Stimulated activated CD4-positive, alpha-beta T cell treated with anti-CD3 and anti-CD28 coated beads, Interleukin-1b, Interleukin-23, amount 100 ng/mL, for 1 hour (primary cell): ENCODE measurements at places on chromosomes 5 and 9.

DNA sequence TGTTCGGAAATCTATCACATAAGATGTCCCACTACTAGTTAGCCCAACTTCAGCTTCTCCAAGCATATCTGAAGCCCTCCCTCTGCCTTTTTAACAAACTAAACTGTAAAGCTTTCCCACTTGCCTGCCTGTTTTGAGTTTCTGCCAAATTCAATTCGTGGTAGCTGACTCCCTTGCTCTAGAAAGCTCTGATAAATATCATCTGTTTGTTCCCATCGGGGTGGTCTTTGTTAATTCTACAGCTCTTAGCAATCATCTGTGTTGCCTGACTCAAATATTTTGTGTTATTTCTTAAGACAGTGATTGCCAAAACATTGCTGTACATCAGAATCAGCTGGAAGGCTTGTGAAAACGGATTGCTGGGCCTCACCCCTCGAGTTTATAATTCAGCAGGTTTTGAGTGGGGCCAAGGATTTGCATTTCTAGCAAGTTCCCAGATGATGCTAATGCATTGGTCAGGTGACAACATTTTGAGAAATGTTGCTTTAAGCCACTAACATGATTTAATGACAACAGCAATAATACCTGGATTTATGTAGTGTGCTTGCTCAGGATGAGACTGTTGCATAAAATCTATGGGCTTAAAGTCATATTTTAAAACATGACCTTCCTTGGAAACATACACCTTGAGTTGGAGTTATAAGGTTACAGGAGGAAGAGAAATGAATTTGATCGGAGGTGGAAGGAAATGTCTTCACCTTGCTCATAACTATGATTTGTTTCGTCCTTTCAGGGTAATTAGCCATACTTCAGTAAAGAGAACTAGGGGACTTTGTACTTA is 631.9 kb downstream of the PSAT1 start:
- no peak for DNase-seq

GRCh38 chr5:124795829-124796228 is 49.4 kb upstream of the ZNF608 start:
- no peak for DNase-seq

DNA sequence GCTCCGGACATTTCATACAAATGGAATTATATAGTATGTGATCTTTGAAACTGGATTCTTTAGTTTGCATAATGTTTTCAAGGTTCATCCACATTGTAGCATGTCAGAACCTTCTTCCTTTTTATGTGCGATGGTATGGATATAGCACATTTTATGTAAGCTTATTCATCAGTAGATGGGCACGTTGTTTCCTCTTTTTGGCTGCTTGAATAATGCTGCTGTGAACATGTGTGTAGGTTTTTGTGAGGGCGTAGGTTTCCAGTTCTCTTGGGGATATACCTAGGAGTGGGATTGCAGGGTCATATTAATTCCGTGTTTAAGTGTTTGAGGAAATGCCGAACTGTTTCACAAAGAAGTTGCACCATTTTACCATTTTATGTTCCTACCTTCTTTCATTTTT is 187.8 kb downstream of the NR3C1 start:
- DNase-seq = no peak

GRCh38 chr5:13378091-13378490 is 566.4 kb downstream of the DNAH5 start:
- no peak for DNase-seq

GRCh38 chr9:87102126-87102525 is 154.8 kb upstream of the GAS1 start:
- no peak for DNase-seq

DNA sequence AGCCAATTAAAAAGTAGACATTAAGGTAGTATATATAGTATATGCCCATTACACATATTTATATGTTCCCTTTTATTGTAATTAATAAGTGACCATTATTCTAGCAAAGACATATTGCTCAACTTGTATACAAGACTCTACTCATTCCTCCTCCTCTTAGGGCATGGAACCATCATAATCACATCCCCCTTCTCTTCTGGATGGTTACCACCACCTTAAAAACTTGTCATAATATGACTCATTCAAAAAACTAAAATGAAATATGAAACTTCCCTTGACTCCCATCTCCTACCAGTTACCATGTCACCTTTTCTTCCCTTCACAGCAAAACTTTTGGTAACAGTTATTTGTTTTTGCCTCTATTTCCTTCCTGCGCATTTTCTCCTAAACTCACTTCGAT is 438.7 kb downstream of the KDM4C start:
- DNase-seq = no peak

DNA sequence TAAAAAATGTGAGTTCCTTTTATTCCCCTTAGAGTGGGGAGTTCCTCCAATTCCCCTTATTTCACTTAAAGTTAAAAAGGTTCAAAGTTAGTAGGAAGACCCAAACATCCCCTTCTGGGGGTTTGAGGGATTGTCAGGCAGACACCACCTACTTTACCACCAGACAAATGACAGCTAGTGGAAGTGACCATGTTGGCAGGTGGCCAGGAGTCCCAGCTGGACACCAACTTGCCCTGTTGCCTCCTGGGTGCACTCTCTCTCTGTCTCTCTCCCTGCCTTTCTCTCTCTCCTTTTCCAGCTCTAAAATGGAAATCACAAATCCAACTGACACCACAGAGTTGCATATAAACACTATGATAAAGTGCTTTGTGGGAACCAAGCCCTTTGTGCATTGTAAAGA is 307.7 kb upstream of the TLE4 start:
- DNase-seq = no peak

- DNase-seq = no peak
Measured at GRCh38 chr9:16626577-16627130, 243.8 kb downstream of the BNC2 start.

DNA sequence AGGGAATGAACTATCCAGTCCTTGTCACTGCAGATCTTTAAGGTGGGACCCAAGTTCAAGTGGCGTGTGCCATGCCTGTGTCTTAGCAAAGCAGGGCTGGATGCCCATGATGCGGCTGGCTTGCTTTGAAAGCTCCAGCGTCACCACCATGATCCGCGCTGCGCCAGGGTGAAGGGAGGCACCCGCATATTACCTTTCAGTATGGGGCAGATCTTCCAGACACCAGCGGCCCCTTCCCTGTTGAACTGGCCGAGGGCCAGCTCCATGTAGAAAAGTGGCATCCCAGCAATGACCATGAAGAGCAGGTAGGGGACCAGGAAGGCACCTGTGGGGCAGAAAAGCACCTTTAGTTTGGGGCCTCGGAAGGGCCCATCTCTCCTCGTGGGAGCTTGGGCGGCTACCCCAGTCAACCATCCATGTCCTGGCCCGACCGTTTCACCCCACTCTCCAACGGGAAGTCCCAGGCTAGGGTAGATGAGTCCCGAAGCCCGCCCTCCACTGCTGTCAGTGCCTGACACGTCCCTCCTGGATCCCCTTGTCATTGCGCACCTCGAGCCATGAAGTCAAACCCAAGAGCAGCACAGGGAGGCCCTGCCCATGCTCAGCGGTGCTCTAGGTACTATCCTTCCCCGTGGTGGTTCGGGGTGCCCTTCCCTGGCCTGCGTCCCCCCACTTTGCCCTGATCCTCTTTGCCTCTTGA is 3.9 kb downstream of the SLC6A3 start:
- no peak for DNase-seq

GRCh38 chr9:137077010-137077747 is at the start of gene UAP1L1:
Gene UAP1L1 (plus strand): TSS chr9:137077517. CDS start chr9:137077533, 16 bp downstream.
- no peak for DNase-seq

DNA sequence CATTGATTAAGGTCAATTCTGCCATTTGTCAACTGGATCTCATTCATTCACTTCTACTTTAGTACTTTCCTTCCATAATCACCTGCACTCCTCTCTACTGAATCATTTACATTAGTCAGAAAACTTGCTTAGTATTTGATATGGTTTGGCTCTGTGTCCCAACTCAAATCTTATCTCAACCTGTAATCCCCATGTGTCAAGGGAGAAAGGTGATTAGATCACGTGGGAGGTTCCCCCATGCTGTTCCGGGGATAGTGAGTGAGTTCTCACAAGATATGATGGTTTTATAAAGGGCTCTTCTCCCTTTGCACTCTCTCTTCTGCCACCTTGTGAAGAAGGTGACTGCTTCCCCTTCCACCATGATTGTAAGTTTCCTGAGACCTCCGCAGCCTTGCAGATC is 23.7 kb upstream of the UGCG start:
- no peak for DNase-seq

DNA sequence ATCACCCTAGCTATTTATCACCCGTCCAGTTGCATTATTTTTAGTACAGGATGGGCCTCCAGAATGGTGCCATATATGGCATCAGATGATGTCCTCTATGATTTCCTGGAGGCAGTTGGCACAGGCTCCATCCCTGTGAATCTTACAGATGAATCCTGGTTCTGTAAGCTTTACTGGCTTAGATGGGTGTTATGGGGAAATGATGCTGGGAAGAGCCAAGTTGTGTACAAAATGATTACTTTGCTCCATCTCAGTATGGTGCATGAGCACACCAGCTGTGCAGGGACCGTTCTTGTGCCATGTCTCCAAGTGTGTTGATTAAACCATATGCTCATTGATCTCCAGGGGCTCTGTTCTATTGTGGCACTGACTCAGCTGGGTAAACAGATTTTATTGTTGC is 755.7 kb downstream of the TLR4 start:
- no peak for DNase-seq

DNA sequence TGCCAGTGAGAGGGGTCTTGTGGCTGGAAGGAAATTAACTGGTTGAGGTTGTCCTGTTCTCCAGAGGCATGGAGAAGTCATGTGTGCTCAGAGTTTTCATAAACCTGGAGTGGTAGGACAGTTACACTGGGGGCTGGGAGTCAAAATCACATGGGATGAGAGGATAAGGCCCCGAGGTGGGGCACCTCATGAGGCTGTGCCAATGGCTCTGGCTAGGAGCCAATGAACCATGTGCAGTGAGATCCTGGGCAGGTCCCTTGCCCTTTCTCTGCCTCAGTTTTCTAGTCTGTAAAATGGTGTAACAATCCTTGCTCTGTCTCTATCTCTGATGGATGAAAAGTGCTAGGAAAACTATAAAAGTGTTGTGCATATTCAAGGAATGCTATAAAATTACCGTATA is 7.0 kb upstream of the SYNPO start:
- DNase-seq = no peak

GRCh38 chr5:128539038-128539429 is 989 bp upstream of the FBN2 start:
- DNase-seq = no peak

DNA sequence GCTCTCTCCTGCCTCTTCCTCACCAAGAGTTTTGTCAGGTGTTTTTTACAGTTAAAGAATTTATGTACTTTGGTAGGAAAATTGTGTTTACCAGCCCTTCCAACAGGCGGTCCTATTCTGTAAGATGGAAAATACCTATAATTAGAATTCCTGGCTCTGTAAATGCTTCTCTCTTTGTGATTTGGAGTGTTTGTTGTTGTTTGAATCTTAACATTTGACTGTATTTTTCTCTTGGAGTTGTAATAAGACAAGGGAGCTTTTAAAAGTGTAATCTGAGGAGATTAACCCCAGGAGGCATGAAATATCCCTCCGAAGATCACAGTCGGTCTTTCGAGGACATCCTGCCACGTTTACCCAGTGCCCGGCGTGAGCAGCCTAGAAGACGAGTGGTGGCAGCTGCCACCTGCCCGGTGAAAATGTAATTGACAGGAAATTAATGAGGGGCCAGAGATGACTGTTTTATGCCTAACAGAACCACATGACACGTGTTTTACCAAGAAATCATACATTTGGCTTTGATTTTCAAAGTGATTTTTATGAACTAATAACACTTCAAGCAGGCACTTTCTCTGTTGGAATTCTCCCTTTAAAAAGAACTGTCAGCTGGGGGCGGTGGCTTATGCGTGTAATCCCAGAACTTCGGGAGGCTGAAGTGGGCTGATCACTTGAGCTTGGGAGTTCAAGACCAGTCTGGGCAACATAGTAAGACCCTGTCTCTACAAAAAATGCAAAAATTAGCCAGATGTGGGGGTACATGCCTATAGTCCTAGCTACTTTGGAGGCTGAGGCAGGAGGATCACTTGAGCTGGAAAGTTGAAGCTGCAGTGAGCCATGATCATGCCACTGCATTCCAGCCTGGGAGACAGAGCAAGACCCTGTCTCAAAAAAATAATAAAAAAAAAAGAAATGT is 20.0 kb downstream of the ANKRD33B start:
- no peak for DNase-seq

- DNase-seq = no peak
Measured at GRCh38 chr9:75133396-75133795, 45.1 kb downstream of the OSTF1 start.

- DNase-seq = no peak
Measured at GRCh38 chr5:131277875-131278740, 14.3 kb downstream of the CDC42SE2 start.

GRCh38 chr9:126483468-126484073 is 130.2 kb upstream of the LMX1B start:
- no peak for DNase-seq

- no peak for DNase-seq
Measured at GRCh38 chr9:100229136-100229535, 123.6 kb downstream of the TEX10 start.

DNA sequence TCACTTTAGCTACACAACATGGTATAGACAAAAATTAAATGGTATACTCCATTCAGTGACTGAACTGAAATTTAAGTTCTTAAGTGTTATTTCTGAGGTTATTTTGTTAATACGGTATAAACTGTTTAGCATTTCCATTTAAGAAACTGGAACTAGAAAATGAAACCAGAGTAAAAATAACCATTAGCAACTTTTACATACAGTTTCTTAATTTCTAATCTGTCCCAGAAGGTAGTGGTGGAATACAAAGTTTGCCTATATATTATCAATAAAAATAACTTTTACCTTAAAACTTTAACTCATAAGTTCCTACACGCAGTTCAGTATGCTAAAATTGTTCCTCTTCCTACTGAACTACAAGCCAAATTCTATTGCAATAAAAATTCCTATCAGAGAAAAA is 10.3 kb downstream of the GOLPH3 start:
- DNase-seq = no peak

DNA sequence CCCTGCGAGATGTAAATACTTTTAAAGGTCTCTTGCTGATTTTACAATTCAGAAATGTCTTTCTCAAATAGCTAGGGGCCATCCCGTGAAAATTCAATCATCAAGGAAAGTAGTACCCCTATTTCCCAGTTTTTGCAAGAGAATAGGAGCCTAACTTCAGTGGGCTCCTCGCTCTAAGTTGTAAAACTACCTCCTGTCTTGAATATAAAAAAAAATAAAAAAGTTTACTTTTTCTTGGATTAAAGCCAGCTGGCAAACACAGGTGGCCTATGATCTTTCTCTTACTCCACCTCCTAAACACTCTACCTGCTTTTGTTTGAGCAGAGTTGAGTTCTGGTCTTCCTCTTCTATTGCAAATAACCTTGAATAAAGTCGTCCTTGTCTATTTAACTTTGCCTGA is 79.4 kb downstream of the SLCO4C1 start:
- DNase-seq = no peak
